ENCODE measurements at places on chromosomes 11 and 22.

DNA sequence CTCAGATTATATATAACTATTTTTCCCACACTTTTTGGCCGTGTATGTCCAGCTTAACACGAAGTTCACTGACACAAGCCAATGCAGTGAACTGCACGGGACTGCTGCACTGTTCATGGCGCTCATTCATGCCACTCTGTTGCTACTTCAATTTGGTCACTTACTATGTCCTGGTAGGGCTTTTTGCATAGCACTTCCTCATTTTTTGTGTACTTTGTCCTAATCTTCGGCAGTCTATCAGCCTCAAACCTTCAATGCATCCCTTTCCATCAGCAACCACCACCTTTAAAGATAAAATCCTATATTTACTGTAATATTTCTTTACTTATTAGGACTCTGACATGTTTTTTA, 18.7 kb upstream of the ARHGAP32 start:
- peaks cover 2% of the 10 kb centered on the region for H3K4me1 ChIP-seq
- no peak overlapping the region for H3K4me3 ChIP-seq
- no peak for DNase-seq
- H3K27me3 ChIP-seq: no peaks in the 10 kb centered on the region
- no peaks in the 10 kb centered on the region for H3K36me3 ChIP-seq

- H3K27ac ChIP-seq: no peak overlapping the region
- no peak for DNase-seq
- H3K4me1 ChIP-seq: peaks cover 8% of the 10 kb centered on the region
- no peak overlapping the region for H3K4me3 ChIP-seq
- peaks cover 35% of the 10 kb centered on the region for H3K27me3 ChIP-seq
Observed at GRCh38 chr11:73203322-73203721, 14.8 kb upstream of the P2RY2 start.

DNA sequence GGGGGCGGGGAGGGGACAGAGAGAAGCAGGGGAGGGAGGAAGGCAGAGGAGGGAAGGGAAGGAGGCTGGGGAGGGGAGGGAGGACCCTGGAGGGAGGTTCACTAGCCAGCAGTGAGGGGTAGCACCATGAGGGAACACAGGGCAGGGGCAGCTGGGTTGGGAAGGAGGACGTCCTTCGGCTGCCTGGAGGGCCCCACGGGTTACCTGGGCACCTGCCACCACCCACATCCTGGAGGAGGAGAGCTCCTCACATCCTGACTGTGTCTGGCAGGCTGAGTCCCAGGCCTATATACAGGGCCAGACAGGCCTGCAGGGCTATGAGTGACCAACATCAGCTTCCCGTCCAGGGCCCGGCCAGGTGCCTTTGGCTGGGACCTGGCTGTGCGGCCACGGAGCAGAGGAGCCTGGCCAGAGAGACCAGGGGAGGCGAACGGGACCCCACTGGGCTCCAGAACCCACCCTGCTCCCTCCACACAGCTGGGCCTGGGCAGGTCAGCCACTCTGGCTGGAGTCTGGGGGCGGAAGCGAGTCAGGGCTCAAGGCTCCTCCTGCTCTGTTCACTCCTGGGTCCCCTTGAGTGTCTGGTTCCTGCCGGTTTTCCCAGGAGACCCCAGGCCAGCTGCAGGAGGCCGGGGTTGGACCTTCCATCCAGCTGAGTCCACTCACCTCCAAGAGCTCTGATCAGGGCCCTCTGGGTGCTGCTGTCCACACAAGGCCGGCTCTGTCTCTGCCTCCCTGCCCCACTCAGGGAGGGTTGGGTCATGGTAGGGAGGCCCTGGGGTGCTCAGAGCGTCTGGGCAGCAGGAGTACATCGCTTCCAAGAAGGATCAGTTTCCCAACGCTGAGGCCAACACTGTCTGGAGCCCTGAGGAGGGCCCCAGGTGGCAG, 677.7 kb downstream of the BRD1 start:
- no peak for DNase-seq
- no peaks in the 10 kb centered on the region for H3K27me3 ChIP-seq
- H3K4me3 ChIP-seq: no peak overlapping the region
- H3K4me1 ChIP-seq: no peaks in the 10 kb centered on the region

DNA sequence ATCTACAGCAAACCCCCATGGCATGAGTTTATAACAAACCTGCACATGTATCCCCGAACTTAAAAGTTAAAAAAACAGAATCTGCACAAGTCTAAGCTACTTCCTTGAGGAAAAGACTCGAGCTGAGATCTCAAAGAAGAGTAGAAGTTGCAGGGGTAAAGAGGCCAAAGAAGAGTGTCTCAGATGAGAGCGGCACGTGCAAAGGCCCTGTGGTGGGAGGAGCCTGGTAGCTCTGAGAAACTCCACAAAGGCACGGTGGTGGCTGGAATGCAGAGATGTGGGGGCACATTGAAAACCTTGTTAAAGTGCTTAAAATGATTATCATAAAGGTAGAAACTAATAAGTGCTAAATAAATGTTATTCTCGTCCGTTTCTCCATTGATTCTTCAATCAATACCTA, 103.2 kb upstream of the GRK3 start:
- no peak overlapping the region for H3K4me3 ChIP-seq
- no peaks in the 10 kb centered on the region for H3K27me3 ChIP-seq
- H3K36me3 ChIP-seq: peaks cover 46% of the 10 kb centered on the region
- DNase-seq: no peak

- peak overlapping the region; percentile 99 for H3K4me3 ChIP-seq
- no peaks in the 10 kb centered on the region for H3K27me3 ChIP-seq
- H3K36me3 ChIP-seq: peaks cover 19% of the 10 kb centered on the region
- peak overlapping the region; percentile 97 for H3K27ac ChIP-seq
Observed at GRCh38 chr11:77819921-77820564, 479 bp downstream of the RSF1 start.

DNA sequence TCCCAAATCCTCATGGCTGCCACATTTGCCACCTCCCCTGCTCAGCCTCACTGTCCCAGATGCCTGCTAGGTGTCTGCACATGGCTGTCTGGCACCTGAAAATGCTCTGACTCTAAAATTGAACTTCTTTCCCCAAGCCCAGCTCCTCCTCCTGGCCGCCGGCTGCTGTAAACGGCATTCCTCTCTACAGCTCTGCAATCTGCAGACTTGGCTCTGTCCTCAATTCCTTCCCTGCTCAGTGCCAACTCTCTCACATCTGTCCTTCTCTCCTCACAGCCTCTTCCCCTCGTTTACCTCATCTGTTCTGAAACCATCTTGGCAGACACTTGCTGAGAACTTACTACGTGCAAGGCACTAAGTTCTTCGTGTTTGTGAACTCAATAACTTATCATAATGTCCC, 169.4 kb upstream of the SYT13 start:
- H3K4me1 ChIP-seq: no peaks in the 10 kb centered on the region
- no peak overlapping the region for H3K4me3 ChIP-seq
- H3K27ac ChIP-seq: no peak overlapping the region
- peaks cover 9% of the 10 kb centered on the region for H3K27me3 ChIP-seq
- no peaks in the 10 kb centered on the region for H3K36me3 ChIP-seq
- DNase-seq: no peak

- no peak for DNase-seq
- no peak overlapping the region for H3K27ac ChIP-seq
- no peaks in the 10 kb centered on the region for H3K4me1 ChIP-seq
- H3K36me3 ChIP-seq: no peaks in the 10 kb centered on the region
- no peaks in the 10 kb centered on the region for H3K27me3 ChIP-seq
Observed at GRCh38 chr11:29435421-29435820, 581.4 kb downstream of the KCNA4 start.

DNA sequence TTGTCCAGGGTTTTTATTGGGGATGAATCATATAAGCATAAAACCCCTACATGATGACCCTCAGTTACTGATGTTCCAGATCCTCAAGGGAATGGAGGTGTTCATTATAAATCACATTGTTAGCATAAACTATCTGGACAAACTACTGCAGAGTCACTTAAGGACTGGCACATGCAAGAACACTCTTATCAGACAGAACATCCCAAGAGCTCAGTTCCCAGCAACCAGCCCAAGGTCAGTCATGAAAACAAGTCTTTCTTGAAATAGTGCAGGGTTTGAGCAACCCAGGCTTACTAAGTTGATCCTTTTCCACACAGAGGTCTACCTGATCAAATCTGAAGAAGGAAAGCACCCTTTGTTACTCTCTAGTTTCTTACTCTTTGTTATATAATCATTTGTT, 13.5 kb upstream of the PTS start:
- H3K27me3 ChIP-seq: peaks cover 17% of the 10 kb centered on the region
- no peak overlapping the region for H3K4me3 ChIP-seq
- no peaks in the 10 kb centered on the region for H3K36me3 ChIP-seq
- H3K27ac ChIP-seq: no peak overlapping the region
- H3K4me1 ChIP-seq: no peaks in the 10 kb centered on the region

DNA sequence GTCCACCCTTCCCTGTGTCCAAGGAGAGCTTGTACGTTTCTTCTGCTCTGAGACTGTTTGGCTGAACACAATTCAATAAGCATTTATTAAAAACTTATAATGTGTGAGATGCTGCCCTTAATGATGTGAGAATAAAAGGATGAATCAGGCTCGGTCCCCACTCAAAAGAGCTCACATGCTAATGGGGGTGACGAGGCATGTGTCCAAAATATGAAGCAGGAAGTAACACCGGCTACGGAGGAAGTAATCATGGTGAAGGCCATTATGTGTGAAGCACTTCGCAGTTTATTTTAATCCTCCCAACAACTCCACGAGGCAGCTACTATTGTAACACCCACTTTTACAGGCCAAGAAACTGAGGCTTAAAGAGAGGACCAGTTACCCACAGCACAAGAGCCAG, 3.4 kb upstream of the RASD2 start:
- no peak for DNase-seq
- H3K27ac ChIP-seq: no peak overlapping the region
- peaks cover 24% of the 10 kb centered on the region for H3K27me3 ChIP-seq
- peaks cover 8% of the 10 kb centered on the region for H3K4me1 ChIP-seq

- H3K4me1 ChIP-seq: peaks cover 13% of the 10 kb centered on the region
- no peak overlapping the region for H3K27ac ChIP-seq
- no peaks in the 10 kb centered on the region for H3K36me3 ChIP-seq
- DNase-seq: no peak
- no peaks in the 10 kb centered on the region for H3K27me3 ChIP-seq
Observed at GRCh38 chr22:17845790-17846189, 71.5 kb upstream of the BID start.

- H3K36me3 ChIP-seq: no peaks in the 10 kb centered on the region
- peaks cover 2% of the 10 kb centered on the region for H3K4me1 ChIP-seq
- H3K27me3 ChIP-seq: peaks cover 53% of the 10 kb centered on the region
- no peak overlapping the region for H3K27ac ChIP-seq
- H3K4me3 ChIP-seq: no peak overlapping the region
Observed at GRCh38 chr22:22073769-22074561, 91.4 kb upstream of the TOP3B start.

DNA sequence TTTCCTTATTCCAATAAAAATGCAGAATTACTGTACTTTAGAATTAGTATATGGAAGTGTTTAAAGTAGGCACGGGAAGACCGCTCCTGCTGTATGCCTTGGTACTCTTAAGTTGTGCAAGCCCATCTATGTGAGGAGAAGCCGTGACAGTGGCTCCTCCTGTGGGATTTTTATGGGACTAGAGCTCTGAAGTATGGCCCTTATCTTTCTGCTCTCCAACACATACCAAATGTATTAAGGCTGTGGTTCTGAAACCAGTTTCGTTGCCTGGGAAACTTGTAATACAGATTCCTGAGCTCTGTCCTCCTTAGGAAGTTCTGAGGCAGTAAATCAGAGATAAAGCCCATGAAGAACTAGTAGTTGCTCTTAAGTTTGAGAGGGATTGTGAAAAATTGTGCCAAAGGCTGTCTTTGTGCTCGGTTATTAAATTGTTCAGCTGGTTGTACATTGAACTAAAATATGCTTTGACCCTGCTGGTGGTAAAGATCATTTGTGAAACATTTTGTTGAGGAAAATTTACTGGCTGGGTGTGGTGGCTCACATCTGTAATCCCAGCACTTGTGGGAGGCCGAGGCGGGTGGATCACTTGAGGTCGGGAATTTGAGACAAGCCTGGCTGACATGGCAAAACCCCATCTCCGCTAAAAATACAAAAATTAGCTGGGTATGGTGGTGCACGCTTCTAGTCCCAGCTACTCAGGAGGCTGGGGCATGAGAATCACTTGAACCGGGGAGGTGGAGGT, 29.3 kb downstream of the RTN3 start:
- H3K4me1 ChIP-seq: no peaks in the 10 kb centered on the region
- no peak overlapping the region for H3K27ac ChIP-seq
- H3K27me3 ChIP-seq: no peaks in the 10 kb centered on the region
- H3K4me3 ChIP-seq: no peak overlapping the region
- DNase-seq: no peak
- no peaks in the 10 kb centered on the region for H3K36me3 ChIP-seq

- H3K4me3 ChIP-seq: no peak overlapping the region
- no peak for DNase-seq
- no peaks in the 10 kb centered on the region for H3K36me3 ChIP-seq
- no peak overlapping the region for H3K27ac ChIP-seq
Observed at GRCh38 chr22:17332109-17332800, 37.0 kb upstream of the CECR2 start.

DNA sequence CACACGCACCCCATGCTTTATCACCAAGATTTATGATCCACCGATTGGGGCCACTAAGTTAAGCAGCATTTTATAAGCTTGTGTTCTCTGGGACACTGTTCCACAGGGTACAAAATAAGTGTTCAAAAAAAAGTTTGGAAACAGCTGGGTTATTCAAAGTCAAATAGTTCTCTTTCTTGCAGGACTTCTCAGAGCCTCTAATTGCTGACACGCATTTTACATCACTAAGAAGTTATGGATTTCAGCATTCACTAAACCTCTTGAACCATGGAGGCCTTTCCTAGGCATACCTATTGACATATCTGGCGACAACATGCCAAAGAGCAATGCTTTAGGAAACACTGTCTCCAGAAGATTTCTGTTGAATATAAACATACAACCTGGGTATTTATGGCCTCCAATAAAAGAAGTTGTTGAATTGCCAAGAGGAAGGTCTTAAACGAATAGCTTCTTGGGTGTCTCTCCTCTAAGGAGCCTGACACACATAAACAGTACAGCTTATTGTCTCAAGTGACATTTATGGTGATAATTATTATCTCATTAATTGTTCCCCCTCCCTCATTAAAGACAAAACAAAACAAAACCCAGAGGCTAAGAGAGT, 147.1 kb upstream of the ARHGAP20 start:
- H3K36me3 ChIP-seq: no peaks in the 10 kb centered on the region
- H3K4me1 ChIP-seq: no peaks in the 10 kb centered on the region
- H3K27ac ChIP-seq: no peak overlapping the region
- no peak overlapping the region for H3K4me3 ChIP-seq

- DNase-seq: no peak
- no peaks in the 10 kb centered on the region for H3K36me3 ChIP-seq
- H3K27ac ChIP-seq: no peak overlapping the region
- H3K4me3 ChIP-seq: no peak overlapping the region
Observed at GRCh38 chr11:33551051-33551450, 149.6 kb downstream of the C11orf91 start.
